A673 (cell line): ENCODE measurements at places on chromosomes 13 and 19. TPM values are rescaled to one million over a fixed set of nuclear protein-coding genes. Genes with fewer than 3 reads are reported as not detected.
A peak's percentile ranks its signal among the peaks of the same experiment; 100 is the strongest.

DNA sequence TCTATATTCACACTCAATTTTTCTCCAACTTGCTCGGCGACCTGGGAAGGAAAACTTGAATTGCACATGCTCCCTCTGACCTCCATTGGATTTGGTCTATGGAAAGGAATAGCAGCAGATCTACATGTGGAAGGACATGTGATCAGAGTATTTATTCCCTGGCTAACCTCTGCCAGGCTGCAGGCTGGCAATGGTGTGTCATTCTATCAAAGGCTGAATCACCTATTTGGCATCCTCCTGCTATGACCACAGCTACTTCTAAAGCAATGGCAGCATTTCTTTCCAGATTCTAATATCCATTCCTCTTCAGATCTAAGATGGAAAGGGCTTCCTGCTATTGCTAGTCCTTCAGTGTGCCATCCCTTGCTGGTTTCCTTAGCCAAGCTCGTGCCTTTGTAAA, 144.3 kb upstream of the FREM2 start:
- no peaks in the 10 kb centered on the region for H3K36me3 ChIP-seq
- H3K27ac ChIP-seq: no peak overlapping the region
- H3K4me1 ChIP-seq: no peaks in the 10 kb centered on the region
- no peaks in the 10 kb centered on the region for H3K27me3 ChIP-seq
- no peak for DNase-seq

DNA sequence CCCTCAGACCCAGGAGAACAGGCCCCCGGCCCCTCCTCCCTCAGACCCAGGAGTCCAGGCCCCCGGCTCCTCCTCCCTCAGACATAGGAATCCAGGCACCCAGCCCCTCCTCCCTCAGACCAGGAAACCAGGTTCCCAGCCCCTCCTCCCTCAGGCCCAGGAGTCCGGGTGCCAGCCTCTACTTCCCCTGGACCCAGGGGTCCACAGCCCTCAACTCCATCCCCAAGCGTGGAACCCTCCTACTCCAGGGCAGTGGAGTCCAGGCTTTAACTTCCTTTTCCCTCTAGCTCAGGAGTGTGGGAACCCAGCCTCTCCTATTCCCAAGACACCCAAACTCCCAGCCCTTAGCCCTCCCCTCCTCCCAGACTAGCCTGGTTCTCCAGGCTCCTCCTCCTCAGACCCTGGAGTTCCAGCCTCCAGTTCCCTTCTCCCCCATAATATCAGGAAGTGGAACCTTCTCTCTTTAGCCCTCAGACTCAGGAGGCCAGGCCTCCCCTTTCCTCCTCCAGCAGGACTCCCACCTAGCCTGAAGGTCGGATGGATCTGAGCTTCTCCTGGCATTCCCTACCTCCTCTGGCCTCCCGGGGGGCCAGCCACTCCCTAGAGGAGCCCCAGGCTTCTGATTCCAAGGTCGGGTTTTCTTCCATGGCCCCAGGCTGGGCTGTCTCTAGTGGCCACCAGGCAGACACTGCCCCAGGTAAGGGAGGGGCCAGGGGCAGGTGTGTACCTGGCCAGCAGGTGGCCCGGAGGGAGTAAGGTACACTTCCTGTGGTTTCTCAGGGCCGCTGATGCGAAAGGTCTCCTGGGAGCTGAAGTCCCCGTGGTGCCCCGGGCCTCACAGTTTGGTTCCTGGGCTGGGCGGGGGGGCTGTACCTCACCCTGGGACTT, at the start of gene TMC4:
Gene TMC4 (minus strand): TSS at position 690 of the 888 bp plus-strand sequence. CDS start 43 bp downstream, at position 647.
- no peaks in the 10 kb centered on the region for H3K27me3 ChIP-seq
- H3K36me3 ChIP-seq: no peaks in the 10 kb centered on the region
- no peak within 1 kb of the TSS for H3K4me3 ChIP-seq
- peak; percentile 63 for DNase-seq
- peaks cover 8% of the 10 kb centered on the region for H3K4me1 ChIP-seq
- no peak within 1 kb of the TSS for H3K27ac ChIP-seq

DNA sequence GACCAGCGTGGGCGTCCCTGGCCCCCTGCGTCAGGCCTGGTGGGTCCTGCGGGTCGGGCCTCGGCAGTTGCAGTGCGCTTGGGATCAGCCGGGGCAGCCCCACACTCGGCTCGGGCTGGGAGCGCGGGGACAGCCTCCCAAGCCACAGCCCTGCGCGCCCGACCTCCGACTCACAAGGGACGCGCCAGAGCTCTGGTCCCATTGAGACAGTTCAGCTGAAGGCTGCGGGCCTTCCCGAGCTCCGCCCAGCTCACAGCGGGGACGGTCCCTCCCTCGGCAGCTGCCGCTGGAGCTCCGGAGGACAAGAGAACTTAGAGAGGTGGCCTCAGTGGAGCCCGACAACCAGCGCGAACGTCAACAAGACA, 45.7 kb upstream of the ZNF730 start:
- no peaks in the 10 kb centered on the region for H3K4me1 ChIP-seq
- H3K36me3 ChIP-seq: no peaks in the 10 kb centered on the region
- no peak overlapping the region for H3K27ac ChIP-seq
- H3K27me3 ChIP-seq: no peaks in the 10 kb centered on the region
- H3K4me3 ChIP-seq: peak overlapping the region; percentile 15

GRCh38 chr19:40610396-40611064, 9.4 kb downstream of the LTBP4 start:
- peaks cover under 1% of the 10 kb centered on the region for H3K36me3 ChIP-seq
- peaks cover 31% of the 10 kb centered on the region for H3K4me1 ChIP-seq
- H3K27ac ChIP-seq: no peak overlapping the region
- no peaks in the 10 kb centered on the region for H3K27me3 ChIP-seq
- H3K4me3 ChIP-seq: peak overlapping the region; percentile 43

Gene WDR87
- not detected in 2 replicates for total RNA-seq

DNA sequence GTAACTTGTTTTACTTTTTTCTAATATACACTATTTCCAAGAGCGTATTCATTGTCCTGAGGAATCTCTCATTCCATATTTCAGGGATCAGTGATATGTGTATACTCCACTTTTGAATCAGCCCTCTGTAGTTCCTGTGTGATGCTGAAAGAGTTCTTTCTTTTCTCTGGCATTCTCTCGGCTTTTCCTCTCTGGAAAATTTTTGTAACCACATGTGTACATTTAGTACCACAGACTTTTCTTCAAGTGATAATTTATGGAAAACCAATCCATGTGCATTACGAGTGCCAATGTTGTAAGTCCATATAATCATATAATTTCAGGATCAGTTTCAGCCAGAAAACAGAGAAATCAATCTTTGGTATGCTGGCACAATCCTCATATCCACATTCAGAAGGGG, 102.2 kb upstream of the MBNL2 start:
- no peaks in the 10 kb centered on the region for H3K27me3 ChIP-seq
- DNase-seq: no peak
- peaks cover 8% of the 10 kb centered on the region for H3K4me1 ChIP-seq
- no peaks in the 10 kb centered on the region for H3K36me3 ChIP-seq

- no peaks in the 10 kb centered on the region for H3K4me1 ChIP-seq
- H3K27me3 ChIP-seq: no peaks in the 10 kb centered on the region
Observed at GRCh38 chr13:82766732-82767321, 1115.4 kb downstream of the SLITRK1 start.

DNA sequence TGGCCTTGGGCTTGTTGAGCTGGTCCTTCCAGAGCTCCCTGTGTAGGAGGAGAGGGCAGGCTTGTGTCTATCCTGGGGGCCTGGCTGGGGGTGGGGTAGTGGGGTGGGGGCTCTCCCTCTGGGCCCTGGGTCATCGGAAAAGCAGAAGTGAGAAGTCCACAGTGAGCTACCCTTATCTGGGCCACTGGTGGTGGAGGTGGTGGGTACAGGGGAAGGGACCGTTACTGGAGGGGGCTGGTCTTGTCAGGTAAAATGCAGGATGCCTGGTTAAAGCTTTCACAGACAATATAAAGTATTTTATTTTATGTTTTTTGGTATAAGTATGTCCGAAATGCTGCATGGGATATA, 342 bp upstream of the SIGLEC10 start:
- peaks cover 13% of the 10 kb centered on the region for H3K27me3 ChIP-seq
- no peaks in the 10 kb centered on the region for H3K36me3 ChIP-seq
- no peak overlapping the region for H3K4me3 ChIP-seq
- H3K4me1 ChIP-seq: no peaks in the 10 kb centered on the region

DNA sequence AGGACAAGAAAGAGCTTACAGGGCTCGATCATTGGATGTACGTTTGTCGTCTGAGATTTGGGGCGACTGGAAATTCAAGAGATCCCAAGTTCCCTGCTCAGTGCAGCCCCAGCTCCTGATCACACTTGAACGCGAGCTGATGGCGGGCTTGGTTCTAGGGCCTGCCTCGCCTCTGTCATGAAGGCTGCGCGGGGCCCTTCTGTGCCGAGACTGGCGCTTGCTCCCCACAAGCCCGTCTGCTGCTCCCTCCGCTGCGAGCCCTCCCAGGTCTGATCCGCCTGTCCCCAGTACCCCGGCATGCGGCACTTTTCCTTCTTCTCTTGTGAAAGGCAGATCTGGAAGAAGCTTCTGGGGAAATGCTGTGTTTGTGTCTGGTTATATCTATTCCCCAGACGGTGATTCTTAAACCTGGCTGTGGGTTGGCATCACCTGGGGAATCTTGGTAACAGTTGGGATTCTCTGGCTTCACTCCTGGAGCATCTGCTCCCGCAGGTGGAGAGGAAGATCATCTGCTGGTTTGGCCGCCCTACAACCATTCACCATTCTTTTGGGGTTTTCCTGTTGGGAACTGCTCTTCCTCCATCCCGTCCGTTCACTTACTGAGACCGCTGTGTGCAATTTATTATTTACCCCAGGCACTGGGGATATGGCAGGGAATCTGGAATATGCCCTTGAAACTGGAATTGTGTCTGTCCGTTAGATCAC, 43.6 kb downstream of the SIPA1L3 start:
- no peaks in the 10 kb centered on the region for H3K36me3 ChIP-seq
- DNase-seq: no peak
- H3K27me3 ChIP-seq: no peaks in the 10 kb centered on the region
- peaks cover 6% of the 10 kb centered on the region for H3K4me1 ChIP-seq

- H3K4me1 ChIP-seq: no peaks in the 10 kb centered on the region
- H3K36me3 ChIP-seq: no peaks in the 10 kb centered on the region
- H3K27me3 ChIP-seq: no peaks in the 10 kb centered on the region
- no peak overlapping the region for H3K27ac ChIP-seq
- no peak for DNase-seq
Observed at GRCh38 chr19:43455321-43456113, 9.9 kb downstream of the LYPD3 start.
